Stimulated activated CD4-positive, alpha-beta T cell treated with anti-CD3 and anti-CD28 coated beads, Interleukin-1b, Interleukin-23, amount 100 ng/mL, for 1 hour (primary cell): ENCODE measurements at places on chromosomes 3 and 15.

DNA sequence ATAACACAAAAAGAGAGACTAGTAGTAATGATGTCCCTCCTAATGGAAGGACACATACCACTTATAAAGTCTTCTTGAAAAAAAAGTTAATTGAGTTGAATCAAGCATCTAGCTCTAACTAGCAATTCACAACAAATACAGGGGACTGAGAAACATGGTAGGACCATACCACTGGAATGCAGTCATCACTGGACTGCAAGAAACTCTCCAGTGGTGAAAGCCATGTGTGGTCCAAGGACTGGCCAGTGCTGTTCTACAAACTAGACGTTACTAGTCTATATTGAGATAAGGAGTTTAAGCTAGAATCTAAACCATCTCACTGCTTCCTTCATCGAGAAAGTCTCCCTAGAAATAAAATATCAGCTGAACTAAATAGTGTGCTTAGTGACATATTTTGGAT, 16.7 kb downstream of the FBN1 start:
- no peak for DNase-seq

DNA sequence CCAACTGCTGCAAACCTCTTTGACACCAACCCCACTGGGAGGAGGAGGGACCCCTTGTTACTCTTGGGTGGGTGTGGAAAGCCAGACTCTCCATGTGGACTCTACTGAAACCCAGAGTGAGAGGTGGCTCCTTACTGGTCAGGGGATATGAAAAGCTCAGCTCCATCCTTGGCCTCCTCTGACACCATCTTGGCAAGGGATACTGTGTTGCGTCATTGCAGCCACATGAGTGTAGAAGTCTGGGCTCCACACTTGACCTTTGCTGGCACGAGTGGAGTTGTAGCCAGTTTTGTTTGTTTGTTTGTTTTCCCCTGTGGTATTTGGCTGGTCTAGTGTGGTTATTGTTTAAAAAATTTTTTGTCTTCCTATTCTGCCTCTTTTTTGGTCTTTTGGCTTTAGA, 289.1 kb downstream of the GAP43 start:
- no peak for DNase-seq

- no peak for DNase-seq
Measured at GRCh38 chr15:96560246-96560895, 229.9 kb downstream of the NR2F2 start.

GRCh38 chr15:66387163-66388042, 691 bp downstream of the MAP2K1 start:
- peak; percentile 59 for DNase-seq

DNA sequence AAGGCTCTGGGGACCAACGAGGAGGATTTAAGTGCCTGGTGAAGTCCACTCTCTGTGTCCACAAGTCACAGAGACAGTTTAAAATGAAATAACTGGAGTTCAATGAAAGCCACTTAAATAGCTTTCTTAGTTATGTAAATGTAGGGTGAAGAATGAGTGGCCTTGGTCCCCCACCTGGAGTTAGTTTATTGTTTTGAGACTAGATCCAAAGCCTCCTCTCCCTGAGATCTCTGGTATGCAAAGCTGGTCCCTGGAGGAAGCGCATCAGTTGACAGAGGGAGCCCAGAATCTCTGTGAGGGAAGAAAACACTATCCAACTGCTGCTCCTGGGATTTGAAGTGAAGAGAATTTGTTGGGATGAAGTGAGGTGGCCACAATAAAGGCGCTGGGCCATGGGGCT, 40.5 kb downstream of the EXOG start:
- DNase-seq = no peak

DNA sequence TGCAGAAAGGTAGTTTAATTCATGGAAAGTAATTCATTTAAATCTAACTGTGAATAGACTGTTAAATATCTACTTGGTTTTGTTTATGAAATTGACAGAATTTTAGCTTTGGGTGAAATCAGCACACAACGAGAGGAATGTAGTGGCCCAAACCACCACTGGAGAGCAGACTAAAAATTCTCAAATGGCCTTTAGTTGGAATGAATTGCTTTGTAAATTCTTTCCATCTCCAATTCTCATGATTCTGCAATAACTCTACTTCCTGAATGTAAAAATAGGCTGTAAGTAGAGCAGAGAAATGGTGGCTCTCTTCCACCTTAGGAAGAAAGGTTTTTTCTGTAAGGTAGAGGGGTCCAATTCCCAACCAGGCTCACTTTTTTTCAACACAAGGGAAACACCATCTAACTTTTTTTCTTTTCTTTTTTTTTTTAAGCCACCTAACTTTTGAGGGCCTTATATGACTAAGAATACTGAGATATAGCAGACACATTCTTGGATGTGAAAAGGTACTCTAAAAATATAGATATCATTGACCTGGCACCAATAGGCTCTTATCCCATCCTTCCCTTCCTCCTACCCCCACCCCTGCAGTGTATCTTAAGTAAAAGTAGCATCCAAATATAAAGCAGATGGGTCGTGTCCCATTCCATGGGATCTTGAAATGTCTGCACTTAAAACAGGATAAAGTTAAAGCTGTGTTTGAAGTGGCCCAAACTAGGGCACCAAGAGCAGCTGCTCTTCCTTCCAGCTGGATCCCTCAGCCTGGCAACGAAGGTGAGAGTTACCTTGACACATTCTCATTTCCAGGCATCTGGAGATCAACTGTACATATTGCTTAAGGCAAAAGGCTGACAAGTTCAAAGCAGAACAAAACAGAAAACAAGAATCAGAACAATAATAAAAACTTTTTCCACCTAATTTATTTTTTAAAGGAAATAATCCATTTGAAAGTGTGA, 194.1 kb downstream of the TPRG1 start:
- no peak for DNase-seq

- DNase-seq = no peak
Measured at GRCh38 chr3:10729439-10729838, 86.6 kb upstream of the SLC6A11 start.

DNA sequence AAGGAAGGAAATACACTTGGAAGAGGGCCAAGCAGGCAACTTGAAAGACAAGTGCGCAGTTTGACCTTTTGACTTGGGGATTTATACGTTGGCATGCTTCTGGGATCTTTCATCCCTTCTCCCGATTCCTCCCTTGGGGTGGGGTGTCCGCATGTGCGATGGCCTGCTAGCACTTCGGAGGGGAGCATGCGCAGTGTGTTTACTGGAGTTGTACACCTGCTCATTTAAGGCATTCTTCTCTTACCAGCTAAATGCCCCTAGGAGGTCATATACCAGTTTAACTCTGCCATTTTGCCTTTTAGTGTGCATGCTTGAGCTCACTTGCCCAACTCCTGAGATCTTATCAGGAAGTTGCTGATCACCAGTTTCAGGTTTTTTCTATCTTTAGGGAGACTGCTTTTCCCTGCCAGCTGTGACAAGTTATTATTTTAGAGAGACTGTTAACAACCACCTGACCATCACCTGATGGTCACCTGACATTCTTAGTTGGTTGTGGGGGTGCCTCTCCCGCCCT, 63.5 kb downstream of the BFSP2 start:
- DNase-seq = no peak

- DNase-seq = no peak
Measured at GRCh38 chr3:194387276-194387675, 11.8 kb downstream of the GP5 start.

GRCh38 chr15:56950979-56951378, 32.5 kb downstream of the TCF12 start:
- DNase-seq = no peak

DNA sequence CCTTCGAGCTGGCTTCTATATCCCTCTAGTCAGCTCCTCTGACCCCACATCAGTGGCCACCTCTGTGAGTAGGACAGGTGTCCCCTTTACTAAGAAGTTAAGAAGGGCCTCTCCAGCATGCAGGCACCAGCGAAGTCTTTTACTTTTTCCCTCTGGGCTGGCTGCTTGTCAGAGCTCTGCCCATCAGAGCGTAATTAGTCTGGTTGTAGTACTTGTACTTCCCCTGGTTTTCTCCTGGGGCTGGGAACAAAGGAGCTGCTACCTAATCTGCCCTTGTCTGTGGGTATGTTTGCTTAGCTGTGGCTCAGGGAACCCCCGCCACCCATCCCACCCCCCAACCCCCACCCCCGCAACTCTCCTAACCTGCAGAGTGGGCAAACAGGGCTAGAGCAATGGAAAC, 27.4 kb upstream of the ALPK3 start:
- DNase-seq = no peak

DNA sequence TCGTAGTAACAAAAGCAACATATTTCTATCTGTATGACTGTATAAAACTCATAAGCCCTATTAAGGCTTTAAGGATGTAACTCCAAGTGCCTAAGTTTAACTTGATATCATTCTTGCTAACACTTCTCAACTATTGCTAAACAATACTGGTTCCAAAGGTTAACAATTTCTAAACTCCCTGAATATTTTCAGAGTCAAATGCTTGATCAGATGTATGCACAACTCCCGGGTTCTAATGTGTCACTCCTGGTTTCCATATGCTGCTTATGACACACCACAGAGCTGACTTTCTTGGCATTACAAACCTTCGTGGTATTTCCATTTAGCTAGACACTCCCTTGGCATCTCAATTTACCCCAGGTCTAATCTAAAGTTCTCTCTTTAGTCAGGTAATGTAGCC, 26.3 kb downstream of the DZIP1L start:
- no peak for DNase-seq

GRCh38 chr3:52907497-52907896, 10.1 kb upstream of the STIMATE start:
- no peak for DNase-seq

- no peak for DNase-seq
Measured at GRCh38 chr15:38695249-38696108, 130.9 kb upstream of the RASGRP1 start.

DNA sequence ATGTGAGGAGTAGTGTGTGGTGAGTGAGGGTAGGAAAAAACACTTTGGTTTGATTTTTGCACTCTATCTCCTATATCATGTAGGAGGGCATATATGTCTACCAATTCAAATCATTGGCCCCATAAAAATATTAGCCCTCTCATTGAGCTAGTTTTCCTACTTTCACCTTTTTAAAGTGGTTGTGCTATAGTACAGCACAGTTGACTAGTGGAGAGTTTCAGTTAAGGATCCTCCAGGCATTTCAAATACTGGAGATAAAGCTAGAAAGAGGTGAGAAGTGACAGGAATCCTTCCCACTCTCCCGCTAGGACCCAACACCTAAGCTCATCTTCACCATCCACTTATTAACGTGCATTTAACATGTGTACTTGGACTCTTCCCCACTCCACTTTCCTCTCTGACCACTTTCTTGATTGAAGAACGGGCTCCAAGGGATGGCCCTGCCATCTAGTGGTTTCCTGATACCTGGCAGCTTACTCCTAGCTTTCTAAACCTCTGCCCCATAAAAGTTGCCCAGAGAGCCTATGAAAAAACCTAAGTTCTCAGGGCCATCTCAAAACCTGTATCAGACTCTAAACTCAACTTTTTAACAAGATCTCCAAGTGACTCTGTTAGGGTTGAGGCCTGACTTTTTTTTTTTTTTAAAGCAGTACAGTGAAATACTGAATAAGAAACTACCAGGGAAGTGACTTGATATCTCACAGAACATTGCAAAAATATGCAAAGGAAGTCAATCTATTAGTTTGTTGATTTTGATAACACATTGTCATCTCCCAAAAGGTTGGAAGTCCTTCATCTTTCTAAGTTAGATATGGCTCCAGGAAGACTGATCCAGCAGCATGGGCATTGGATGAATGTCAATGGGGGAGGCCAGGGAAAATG, 17.9 kb downstream of the IL12A start:
- no peak for DNase-seq

GRCh38 chr3:123002100-123002748, 25.3 kb downstream of the SEMA5B start:
- no peak for DNase-seq

- DNase-seq = no peak
Measured at GRCh38 chr3:48058091-48058490, 41.9 kb upstream of the MAP4 start.

DNA sequence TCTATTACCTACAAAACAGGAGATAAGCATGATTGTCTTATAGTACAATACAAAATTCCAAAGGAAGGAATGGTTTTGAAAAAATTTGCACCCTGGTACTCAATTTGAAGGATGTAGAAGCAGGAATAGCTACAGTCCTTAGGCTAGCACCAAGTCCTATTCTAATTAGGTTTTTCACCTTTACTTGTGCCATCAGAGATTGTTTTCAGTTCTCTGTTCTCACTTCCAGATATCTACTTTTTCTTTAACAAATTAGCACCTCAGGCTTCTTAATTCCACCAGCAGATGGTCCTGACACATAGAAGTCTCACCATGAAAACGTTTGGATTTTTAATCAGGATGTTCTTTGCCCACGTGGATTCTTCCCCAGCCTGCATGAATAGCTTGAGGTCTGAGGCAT, 43.8 kb downstream of the IL5RA start:
- no peak for DNase-seq

DNA sequence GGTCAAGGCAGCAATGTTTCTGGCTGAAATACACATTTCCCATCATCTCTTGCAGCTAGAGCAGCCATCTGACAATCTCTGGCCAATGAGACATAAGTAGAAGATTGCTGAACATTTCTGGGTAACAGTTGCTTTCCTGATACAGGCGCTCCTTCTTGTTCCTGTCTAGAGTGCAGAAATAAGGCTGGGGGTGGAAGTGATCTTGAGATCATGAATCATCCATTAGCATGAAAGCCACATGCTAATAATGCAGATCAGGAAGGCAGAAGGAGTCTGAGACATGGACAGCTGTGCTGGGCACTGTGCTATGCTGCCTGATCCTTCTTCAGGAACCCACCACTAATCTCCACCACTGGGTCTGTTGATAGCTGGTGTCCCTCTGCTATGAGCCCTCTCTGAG, 14.8 kb upstream of the TMEM108 start:
- DNase-seq = no peak

GRCh38 chr3:97010881-97011657, 196.7 kb downstream of the EPHA6 start:
- DNase-seq = no peak

DNA sequence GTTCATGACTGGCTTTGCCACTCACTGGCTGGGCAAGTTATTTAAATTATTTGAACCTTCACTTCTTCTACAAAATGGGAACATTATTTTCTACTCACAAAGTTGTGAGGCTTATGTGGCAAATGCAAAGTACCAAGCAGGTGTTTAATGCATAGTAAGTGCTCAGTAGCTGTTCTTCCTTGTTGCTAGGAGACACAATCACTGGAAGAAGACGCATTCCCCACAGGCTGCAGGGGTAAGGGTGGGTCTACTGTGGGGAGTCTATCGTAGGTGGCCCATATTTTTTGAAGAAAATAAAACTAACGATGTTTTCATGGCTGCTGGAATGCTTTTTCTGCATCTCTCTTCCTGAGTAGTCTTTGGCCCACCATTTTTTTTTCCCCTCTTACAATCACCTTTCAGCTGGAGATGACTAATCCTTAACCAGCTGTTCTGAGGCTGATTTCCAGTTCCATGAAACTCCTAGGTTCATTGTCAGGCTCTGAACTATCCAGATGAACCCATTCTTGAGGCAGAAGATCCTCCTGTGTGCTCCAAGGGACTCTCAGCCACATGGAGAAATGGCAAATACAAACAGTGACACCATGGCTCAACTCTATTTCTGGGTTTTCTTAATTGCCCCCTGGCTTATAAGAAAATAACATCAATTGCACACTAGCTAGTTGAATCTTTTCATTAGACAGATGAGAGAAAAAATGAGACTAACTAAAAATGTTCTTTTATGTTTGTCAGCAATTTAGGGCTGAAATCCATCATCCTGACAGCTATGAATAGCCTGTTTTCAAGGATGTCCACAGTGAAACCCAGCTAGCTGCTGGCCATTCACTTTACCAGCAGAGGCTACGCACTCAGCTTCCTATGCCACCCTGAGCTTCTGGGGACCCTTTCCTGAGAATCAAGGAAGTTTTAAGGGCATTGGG, 108.3 kb upstream of the ETV5 start:
- no peak for DNase-seq

- no peak for DNase-seq
Measured at GRCh38 chr15:94780166-94780565, 548.8 kb downstream of the MCTP2 start.
